H54 (cell line): ENCODE measurements at places on chromosomes 5 and 9.

DNA sequence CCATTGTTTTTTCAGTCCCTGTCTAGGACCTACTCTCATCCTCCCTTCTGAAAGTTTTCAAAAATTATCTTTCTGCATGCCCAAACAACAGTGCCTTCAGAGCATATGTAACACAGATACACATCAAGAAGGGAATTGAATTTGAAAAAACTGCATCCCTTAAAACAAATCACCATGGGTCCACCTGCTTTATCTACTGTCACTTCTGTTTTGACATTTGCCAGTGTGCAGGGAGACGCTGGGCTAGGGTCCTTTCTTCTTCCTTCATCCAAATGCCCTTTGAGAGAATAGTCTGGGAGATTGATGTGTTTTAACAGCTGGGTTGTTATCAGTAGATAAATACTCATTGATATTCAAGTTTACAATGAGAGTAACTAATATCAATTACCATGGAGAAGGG is 1630.1 kb downstream of the MAT2B start:
- DNase-seq = no peak

GRCh38 chr9:91659529-91660495 is 236.2 kb upstream of the NFIL3 start:
- DNase-seq = no peak

DNA sequence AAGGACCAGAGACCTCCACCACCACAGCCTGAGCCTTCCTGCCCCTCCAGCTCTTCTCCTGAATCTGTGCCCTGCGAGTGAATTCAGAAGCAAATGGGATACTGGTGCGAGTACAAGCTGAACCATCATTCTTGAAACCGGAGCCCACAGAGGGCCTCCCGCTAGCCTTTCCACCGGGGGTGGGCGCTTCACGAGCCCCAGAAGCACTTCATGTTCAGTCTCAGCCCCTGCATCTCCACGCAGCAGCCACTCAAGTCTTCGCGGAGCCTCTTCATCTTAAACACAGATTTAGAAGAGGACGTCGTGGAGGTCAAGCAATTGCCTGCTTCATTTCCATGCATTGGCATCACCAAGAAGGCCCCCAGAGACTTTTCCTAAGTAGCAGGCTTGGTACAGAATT is 26.0 kb upstream of the OLFM1 start:
- no peak for DNase-seq

DNA sequence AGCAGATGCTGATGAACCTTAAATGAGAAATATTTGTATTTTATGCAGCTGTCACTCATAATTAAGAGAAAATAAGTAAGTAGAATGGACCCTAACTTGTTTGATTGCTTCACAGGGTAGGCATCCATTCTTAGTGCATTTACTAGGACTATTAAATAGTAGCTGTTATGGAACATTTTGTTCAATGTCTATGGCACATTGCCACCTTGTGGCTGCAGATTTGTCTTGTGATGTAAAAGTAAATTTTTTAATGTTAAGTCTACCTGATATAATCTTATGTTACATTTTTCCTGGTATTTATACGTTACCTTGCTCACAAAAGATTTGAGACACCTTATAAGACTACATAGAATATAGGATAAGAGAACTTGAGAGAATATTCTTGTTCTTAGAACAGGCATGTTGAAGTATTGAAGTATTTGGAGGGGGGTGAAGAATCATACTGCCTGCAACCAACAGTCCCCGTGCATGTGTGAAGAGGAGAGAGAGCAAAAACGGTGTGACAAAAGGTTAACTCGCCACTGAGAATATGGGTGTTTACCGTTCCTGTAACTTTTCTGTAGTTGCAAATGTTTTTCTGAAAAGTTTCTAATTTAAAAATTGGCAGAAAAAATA is 161.1 kb downstream of the MAST4 start:
- no peak for DNase-seq

- no peak for DNase-seq
Measured at GRCh38 chr5:140321796-140322195, 18.9 kb upstream of the PFDN1 start.

DNA sequence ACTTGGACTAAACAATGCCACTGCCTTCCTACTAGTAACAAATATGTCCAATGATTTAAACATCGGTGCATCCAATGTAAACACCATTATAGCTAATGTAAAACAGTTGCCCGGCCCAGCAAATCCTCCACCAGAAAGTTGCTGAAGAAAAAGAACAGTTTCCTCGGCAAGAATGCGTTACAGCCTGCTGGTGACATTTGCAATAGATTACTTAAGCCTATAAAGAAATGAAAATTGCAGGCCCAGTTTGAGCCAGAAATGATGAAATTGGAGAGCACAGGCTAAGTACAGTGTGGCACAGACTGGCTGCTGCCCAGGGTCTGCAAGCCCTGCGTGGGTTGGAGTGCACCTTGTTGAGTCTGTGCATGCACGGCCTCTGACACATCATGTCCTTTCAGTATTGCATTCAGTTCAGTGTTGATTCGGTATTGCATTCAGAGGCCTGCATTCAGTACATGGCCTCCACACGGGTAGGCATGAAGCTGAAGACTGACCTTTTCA is 406.0 kb upstream of the KLF4 start:
- no peak for DNase-seq
